ENCODE measurements at places on chromosomes 16 and 17. TPM values are rescaled to one million over a fixed set of nuclear protein-coding genes. Genes with fewer than 3 reads are reported as not detected.
A peak's percentile ranks its signal among the peaks of the same experiment; 100 is the strongest.

DNA sequence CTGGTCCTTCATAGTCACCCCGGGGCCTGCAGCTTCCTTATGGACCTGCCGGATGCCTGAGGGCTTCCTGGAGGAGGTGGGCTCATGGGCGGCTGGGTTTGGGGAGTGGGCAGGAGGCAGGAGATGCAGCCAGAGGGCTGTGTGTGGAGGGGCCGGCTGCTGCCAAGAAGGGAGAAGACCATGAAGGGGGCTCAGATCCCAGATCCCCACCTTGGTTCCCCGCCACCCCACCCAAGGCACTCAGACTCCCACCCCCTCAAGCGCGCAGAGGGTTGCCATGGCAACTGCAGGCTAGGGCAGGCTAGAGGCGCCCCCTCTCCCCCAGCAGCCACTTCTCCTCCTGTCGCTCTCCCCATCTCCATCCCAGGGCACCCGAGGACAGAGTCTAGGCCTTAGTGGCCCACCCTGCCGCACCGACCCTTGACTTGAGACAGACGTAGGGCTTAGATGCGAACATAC lies 104.5 kb downstream of the CRLF3 start:
- no peaks in the 10 kb centered on the region for H3K36me3 ChIP-seq
- no peak overlapping the region for H3K4me3 ChIP-seq
- no peak overlapping the region for H3K27ac ChIP-seq
- no peaks in the 10 kb centered on the region for H3K27me3 ChIP-seq
- no peaks in the 10 kb centered on the region for H3K4me1 ChIP-seq
- DNase-seq, result no peak

- H3K36me3 ChIP-seq, result no peaks in the 10 kb centered on the region
- H3K4me3 ChIP-seq, result no peak overlapping the region
- DNase-seq, result no peak
- no peak overlapping the region for H3K27ac ChIP-seq
- H3K27me3 ChIP-seq, result no peaks in the 10 kb centered on the region
Measured at GRCh38 chr16:71255721-71256120, 25.2 kb upstream of the HYDIN start.

GRCh38 chr17:76997981-76998531 lies 129.9 kb downstream of the MGAT5B start:
- H3K27me3 ChIP-seq, result no peaks in the 10 kb centered on the region
- H3K4me1 ChIP-seq, result peaks cover 55% of the 10 kb centered on the region
- peak overlapping the region; percentile 22 for H3K4me3 ChIP-seq
- no peaks in the 10 kb centered on the region for H3K36me3 ChIP-seq
- peak; percentile 90 for DNase-seq

Gene OR2C1
- total RNA-seq, result not detected

Gene HP
- not detected for total RNA-seq

Gene ABCC12
- total RNA-seq, result not detected

Gene ICAM2
- total RNA-seq, result 150 TPM

DNA sequence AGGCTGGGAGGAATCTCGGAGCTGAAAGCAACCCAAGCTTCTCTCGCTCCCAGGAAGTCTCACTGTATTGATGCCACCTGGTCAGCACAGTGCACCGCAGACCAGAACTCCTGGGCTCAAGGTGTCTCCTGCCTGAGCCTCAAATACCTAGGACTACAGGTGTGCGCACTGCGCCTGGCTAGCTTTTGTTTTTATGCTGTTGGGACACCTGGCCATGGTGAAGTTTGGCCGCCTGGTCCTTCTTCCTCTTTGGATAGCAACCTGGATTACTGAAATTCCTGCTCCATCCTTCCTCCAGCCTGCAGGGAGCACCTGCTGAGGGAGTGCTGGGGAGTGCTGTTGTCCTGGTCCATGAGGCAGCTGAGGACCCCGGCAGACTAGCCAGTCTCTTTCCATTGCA lies 56.6 kb downstream of the COTL1 start:
- no peak overlapping the region for H3K27ac ChIP-seq
- H3K4me1 ChIP-seq, result no peaks in the 10 kb centered on the region
- no peak for DNase-seq
- H3K4me3 ChIP-seq, result no peak overlapping the region
- peaks cover 20% of the 10 kb centered on the region for H3K36me3 ChIP-seq

GRCh38 chr17:64741038-64741641 lies 79.0 kb upstream of the SMURF2 start:
- H3K36me3 ChIP-seq, result no peaks in the 10 kb centered on the region
- H3K4me3 ChIP-seq, result no peak overlapping the region
- no peaks in the 10 kb centered on the region for H3K27me3 ChIP-seq
- H3K4me1 ChIP-seq, result no peaks in the 10 kb centered on the region

Gene SSH2
- total RNA-seq, result 68.9 TPM

- H3K27me3 ChIP-seq, result no peaks in the 10 kb centered on the region
- DNase-seq, result no peak
- peaks cover 4% of the 10 kb centered on the region for H3K36me3 ChIP-seq
- H3K4me3 ChIP-seq, result no peak overlapping the region
- no peak overlapping the region for H3K27ac ChIP-seq
Measured at GRCh38 chr16:53297477-53297876, 136.8 kb upstream of the RBL2 start.

GRCh38 chr17:7560172-7561027 lies 1.3 kb upstream of the SENP3 start:
- no peak overlapping the region for H3K4me3 ChIP-seq
- peaks cover 38% of the 10 kb centered on the region for H3K4me1 ChIP-seq
- DNase-seq, result no peak
- H3K36me3 ChIP-seq, result peaks cover 23% of the 10 kb centered on the region
- no peaks in the 10 kb centered on the region for H3K27me3 ChIP-seq
- H3K27ac ChIP-seq, result peak overlapping the region; percentile 96

- H3K36me3 ChIP-seq, result no peaks in the 10 kb centered on the region
- peak overlapping the region; percentile 80 for H3K27ac ChIP-seq
- no peaks in the 10 kb centered on the region for H3K27me3 ChIP-seq
- peak; percentile 78 for DNase-seq
Measured at GRCh38 chr16:807347-808084, 7.0 kb upstream of the GNG13 start.

GRCh38 chr16:48499923-48500381 lies 110.0 kb downstream of the N4BP1 start:
- no peaks in the 10 kb centered on the region for H3K27me3 ChIP-seq
- no peak for DNase-seq
- H3K4me1 ChIP-seq, result no peaks in the 10 kb centered on the region
- no peaks in the 10 kb centered on the region for H3K36me3 ChIP-seq

- H3K4me1 ChIP-seq, result no peaks in the 10 kb centered on the region
- peak; percentile 62 for DNase-seq
- no peak overlapping the region for H3K27ac ChIP-seq
- H3K4me3 ChIP-seq, result no peak overlapping the region
- no peaks in the 10 kb centered on the region for H3K36me3 ChIP-seq
Measured at GRCh38 chr16:12067714-12068401, 91.3 kb downstream of the SNX29 start.

DNA sequence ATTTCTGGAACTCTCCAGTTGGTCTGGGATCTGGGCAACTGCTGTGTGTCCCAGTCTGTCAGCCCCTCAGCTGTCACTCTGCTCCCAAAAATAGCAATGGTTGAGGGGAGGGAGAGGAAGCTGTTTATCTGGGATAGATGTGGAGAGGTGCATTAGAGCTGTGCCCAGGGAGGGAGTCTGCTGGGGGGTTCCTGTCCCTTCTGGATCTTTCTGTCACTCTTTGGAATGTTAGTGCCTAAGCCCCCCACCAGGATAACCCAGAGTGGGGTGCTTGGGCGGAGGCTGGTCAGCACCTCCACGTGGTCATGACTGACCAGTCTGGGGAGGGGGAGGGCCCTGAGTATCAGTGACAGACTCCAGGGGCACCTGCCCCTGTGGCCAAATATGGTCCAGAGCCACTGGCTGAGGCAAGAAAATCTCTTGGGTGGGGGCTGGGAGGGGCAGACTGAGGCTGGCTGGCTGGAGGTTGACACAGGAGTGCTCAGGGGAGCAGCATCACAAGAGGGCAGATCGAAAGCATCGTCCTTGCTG lies at the start of gene UNC45B:
Gene UNC45B (plus strand): TSS at position 443 of the 531 bp plus-strand sequence. CDS start 447 bp downstream, outside the sequence.
- no peak within 1 kb of the TSS for H3K27ac ChIP-seq
- peaks cover 1% of the 10 kb centered on the region for H3K4me1 ChIP-seq
- no peaks in the 10 kb centered on the region for H3K36me3 ChIP-seq
- no peaks in the 10 kb centered on the region for H3K27me3 ChIP-seq
- no peak within 1 kb of the TSS for H3K4me3 ChIP-seq

DNA sequence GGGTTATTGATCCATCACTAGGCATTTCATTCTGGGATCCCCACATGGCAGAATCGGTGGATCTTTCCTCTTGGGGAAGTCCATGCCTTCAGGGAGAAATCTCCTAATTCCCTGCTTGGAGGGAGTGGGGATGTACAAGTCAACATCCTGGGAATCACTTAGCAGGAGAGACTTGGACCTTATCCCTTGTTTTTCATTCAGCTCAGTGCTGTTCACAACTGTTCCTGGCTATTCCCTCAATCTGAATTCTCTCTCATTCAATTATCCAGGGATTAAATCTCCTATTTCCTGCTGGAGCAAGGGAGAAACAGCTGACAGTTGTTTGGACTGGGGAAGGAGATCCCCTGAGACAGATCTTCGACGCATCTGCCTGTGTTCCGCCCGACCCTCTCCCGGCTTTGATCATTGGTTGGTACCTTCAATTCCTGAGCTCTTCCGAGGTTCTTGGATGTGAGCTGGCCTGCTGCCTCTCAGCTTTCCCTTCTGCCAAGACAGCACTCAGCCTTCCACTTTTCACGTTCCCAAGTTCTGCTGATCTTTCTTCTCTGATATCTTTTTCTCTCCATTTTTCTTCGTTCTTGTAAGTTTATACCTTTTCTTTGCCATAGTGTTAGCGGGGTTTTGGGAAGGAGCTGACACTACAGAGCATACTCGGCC lies 115.4 kb upstream of the GNAO1 start:
- H3K27me3 ChIP-seq, result no peaks in the 10 kb centered on the region
- no peaks in the 10 kb centered on the region for H3K4me1 ChIP-seq
- H3K27ac ChIP-seq, result no peak overlapping the region
- H3K4me3 ChIP-seq, result no peak overlapping the region

DNA sequence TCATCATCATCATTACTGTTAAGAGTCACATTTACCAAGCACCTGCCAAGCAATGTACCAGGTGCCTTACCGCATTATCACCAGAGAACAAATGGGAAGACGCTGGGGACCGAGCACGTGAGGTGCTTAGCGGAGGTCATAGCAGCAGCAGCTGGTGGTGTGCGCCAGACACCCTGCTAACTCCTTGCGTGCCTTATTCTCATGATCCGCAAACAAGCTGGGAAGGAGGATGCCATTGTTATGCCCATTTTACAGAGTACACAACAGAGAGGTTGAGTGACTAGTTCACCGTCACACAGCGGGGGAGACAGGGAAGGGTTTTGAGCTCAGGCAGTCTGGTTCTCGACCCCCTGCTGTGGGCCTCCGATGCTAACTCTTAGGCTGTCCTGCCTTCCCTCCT lies 7.3 kb downstream of the ATP2A3 start:
- DNase-seq, result no peak
- no peak overlapping the region for H3K4me3 ChIP-seq
- no peaks in the 10 kb centered on the region for H3K27me3 ChIP-seq
- no peak overlapping the region for H3K27ac ChIP-seq
- peaks cover 54% of the 10 kb centered on the region for H3K4me1 ChIP-seq
- H3K36me3 ChIP-seq, result peaks cover 41% of the 10 kb centered on the region

DNA sequence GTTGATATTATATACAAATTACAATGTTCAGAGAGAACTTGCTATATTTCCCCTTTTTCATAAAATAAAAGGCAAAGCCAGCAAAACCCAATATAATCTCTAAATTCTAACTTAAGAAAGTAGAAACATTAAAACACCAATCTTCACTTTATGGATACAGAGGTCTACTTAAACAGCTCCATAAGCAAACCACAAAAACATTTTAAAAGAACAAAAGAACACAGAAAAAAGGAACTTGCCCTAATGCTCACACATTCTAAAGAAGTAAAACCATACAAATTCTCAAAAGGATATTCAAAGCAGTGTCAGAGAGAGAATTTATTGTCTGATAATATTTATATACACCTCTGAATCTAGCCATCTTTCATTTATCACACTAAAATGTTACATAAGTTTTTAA lies 606 bp downstream of the ABCA10 start:
- H3K4me3 ChIP-seq, result no peak overlapping the region
- no peak for DNase-seq

GRCh38 chr16:63596716-63597115 lies 1525.1 kb downstream of the CDH11 start:
- H3K36me3 ChIP-seq, result no peaks in the 10 kb centered on the region
- H3K27me3 ChIP-seq, result no peaks in the 10 kb centered on the region
- H3K27ac ChIP-seq, result no peak overlapping the region
- H3K4me1 ChIP-seq, result no peaks in the 10 kb centered on the region

DNA sequence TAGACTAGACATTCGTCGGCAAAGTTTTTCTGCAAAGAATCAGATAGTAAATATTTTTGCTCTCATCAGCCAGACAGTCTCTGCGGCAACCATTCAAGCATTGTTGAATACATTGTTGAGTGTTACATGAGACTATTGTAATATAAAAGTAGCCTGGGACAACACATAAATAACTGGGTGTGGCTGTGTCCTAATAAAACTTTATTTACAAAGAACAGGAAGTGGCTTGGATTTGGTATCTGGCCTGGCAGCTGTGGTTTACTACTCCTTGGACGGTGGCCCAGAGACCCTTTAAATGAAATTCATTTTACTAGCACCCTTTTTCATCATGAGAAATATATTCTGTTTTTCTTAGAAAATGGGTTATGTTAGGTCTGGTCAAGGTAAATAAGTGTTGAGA lies 297.2 kb downstream of the WWOX start:
- no peak overlapping the region for H3K27ac ChIP-seq
- H3K27me3 ChIP-seq, result no peaks in the 10 kb centered on the region

Gene KRT32
- total RNA-seq, result not detected

GRCh38 chr16:67571981-67572431 lies 9.7 kb downstream of the CTCF start:
- H3K36me3 ChIP-seq, result peaks cover 31% of the 10 kb centered on the region
- peaks cover 18% of the 10 kb centered on the region for H3K4me1 ChIP-seq
- no peaks in the 10 kb centered on the region for H3K27me3 ChIP-seq
- DNase-seq, result no peak

All from CD4-positive, alpha-beta memory T cell (primary cell).